ENCODE measurements at places on chromosomes 3 and 15.

- DNase-seq, result no peak
Observed at GRCh38 chr3:54826251-54826691, 101.6 kb downstream of the LRTM1 start.

GRCh38 chr3:44058868-44059203 is 182.8 kb upstream of the TOPAZ1 start:
- no peak for DNase-seq

DNA sequence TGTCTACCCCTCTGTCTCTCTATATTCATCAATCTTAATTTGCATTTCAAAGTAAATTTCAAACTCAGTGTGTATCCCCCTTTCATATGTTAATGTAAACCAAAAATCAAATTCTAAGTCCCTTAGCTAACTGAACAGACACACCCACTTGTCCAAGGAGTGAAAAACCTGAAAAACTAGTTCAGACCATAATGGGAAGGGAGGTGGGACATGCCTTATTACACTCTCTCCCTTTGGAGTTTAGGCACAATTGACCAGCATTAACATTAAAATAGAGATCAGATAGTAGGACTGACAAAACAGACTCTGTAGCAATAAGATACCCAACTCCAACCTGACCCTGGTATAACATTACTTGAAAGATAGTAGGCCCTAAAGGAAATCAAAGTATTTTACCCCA is 247.7 kb upstream of the GADL1 start:
- DNase-seq, result no peak

DNA sequence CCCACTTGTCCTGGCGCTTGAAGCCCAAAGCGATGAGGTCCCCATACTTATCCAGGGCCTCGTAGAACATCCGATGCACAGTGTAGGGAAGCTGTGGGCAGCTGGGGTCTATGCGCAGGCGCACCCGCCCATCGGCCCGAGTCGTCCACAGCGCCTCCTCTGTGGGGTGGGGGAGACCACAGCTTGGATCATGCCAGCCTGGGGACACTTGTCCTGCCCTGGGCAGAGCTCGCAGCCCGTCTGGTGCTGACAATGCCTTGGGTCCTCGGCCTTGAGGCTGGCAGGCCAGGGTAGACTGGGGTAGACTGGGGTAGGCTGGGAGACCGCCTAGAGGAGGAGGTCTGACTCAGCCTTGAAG is 39.8 kb downstream of the ACSBG1 start:
- DNase-seq, result no peak

- no peak for DNase-seq
Observed at GRCh38 chr3:87792534-87793336, 266.1 kb downstream of the CGGBP1 start.

DNA sequence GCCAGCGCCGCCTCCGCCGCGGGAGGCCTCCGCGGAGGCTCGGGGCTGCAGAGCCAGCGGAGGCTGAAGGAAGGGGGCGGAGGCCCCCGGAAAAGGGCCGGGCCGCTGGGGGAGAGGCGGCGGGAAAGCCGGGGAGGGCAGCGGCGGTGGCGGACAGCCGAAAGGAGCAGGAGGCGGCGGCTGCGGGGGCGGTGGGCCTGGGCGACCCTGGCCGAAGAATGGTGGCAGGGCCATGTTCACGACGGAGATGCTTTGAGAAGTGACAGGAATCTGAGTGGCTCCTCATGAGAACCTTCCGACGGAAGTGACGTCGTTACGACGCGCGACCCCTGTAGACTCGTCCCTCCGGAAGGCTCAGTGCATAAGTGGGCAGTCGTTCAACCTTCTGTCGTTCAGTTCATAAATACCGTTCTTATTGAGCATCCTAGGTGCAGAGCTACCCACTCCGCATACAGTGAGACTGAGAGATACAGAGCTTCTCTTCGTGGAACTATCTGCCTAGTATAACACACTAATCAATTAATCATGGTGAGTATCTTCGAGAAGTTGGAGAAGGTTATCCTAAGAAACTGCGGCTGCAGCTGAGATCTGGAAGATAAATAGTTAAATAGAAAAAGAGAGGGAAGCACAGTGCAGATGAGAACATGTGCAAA is at the start of gene PDCD7:
Gene PDCD7, minus strand, starts transcription at position 261 of the 653 bp plus-strand sequence. Its CDS starts 27 bp downstream, at position 234.
- DNase-seq, result peak; percentile 84

- no peak for DNase-seq
Observed at GRCh38 chr3:44561076-44561475, 6.1 kb downstream of the ZKSCAN7 start.

- no peak for DNase-seq
Observed at GRCh38 chr3:154936196-154936595, 143.9 kb upstream of the MME start.

DNA sequence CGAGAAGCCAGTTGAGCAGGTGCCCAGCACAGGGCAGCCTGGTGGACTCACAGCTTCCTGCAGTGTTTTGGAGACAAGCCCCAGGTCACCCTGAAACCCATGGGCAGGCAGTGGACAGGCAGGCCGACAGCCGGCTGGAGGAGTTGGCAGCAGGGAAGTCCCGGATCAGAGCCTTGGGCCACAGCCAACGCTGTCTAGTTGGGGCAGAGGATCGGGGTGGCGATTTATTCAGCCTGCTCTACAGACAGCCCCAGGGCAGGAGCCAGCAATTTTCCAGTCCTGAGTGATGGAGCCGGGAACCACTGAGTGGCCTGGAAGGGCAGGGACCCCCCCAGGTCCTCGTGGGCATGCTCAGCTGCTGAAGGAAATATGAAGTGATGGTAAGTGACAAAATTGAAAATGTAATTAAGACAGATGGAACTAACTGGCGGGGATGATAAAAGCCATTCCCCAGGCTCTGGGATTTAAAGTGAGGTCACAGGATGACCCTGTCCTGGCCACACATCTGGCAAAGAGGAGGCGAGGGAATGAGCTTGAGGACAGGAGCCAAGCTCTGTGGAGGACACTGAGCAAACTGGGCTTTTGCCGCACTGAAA is 34.4 kb upstream of the TBC1D21 start:
- no peak for DNase-seq

GRCh38 chr15:40335938-40336743 is 4.6 kb downstream of the CCDC9B start:
- no peak for DNase-seq

GRCh38 chr3:38757721-38758120 is 58.3 kb downstream of the SCN10A start:
- no peak for DNase-seq

GRCh38 chr3:49413338-49413734 is 1.1 kb downstream of the TCTA start:
- DNase-seq, result no peak

DNA sequence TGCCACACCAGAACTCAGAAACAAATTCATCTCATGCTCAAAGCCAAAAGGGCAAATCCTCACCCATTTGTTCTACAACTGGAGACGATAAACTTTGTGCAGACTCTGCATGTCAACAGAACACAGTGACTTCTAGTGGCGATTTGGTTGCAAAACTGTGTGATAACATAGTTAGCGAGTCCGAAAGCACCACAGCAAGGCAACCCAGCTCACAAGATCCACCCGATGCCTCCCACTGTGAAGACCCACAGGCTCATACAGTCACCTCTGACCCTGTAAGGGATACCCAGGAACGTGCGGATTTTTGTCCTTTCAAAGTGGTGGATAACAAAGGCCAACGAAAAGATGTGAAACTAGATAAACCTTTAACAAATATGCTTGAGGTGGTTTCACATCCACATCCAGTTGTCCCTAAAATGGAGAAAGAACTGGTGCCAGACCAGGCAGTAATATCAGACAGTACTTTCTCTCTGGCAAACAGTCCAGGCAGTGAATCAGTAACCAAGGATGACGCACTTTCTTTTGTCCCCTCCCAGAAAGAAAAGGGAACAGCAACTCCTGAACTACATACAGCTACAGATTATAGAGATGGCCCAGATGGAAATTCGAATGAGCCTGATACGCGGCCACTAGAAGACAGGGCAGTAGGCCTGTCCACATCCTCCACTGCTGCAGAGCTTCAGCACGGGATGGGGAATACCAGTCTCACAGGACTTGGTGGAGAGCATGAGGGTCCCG is 199.7 kb downstream of the AKAP13 start:
- DNase-seq, result peak; percentile 72

GRCh38 chr3:23706111-23706510 is 99.6 kb upstream of the UBE2E1 start:
- no peak for DNase-seq

- DNase-seq, result no peak
Observed at GRCh38 chr3:197408177-197408957, 110.0 kb upstream of the DLG1 start.

- no peak for DNase-seq
Observed at GRCh38 chr15:88179562-88179961, 77.0 kb downstream of the NTRK3 start.

- no peak for DNase-seq
Observed at GRCh38 chr15:33396475-33396874, 85.7 kb downstream of the RYR3 start.

DNA sequence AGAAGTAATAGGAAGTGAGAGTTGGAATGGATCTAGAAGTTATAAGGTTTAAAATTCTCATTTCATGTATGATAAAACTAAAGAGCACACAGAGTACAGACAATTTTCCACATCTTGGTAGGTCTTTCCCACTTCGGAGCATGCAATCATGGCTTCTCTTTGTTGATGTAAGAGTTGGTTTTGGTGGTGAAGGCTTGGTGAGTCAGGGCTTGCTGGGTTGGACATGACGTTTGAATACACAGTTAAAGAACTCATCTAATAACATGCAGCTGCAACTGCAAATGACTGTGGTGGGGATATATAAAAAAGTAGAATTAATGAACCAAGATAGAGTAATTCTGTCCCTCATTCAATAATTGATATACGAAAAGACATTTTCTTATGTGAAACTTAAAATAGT is 39.5 kb upstream of the GRM7 start:
- no peak for DNase-seq

GRCh38 chr15:75089456-75090387 is 66.3 kb downstream of the PPCDC start:
- DNase-seq, result no peak

DNA sequence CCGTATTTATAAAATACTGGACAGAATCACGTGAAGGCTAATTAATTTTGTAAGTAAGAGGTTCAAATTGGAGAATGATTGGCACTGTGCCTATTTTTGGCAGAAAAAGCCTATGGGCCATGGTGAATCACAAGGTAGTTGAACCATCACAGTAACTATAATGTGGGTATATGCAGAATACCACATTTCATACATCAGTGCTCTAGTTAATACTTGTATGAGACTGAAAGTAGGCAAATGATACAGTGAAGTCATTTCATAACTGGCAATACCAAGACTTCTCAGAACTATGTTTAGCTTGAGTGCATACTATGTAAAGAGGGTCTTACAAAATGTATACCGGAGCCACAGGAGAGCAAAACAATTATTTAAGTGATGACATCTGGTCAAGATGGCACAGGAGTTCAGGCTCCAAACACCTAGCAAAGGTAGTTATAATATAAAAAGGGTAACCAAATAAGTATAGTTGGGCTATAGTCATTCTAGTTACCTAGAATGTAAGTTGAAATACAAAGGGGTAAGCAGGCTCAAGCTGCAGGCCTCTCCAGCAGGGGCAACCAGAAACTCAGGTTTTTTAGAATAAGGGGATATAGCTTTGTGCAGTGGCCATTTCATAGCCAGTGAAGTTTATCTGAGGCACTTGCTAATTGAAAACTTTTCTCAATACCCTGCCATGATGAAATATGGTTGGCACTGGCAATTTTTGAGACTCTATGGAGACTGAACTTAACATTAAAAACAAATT is 19.1 kb downstream of the GPR160 start:
- DNase-seq, result peak; percentile 28

DNA sequence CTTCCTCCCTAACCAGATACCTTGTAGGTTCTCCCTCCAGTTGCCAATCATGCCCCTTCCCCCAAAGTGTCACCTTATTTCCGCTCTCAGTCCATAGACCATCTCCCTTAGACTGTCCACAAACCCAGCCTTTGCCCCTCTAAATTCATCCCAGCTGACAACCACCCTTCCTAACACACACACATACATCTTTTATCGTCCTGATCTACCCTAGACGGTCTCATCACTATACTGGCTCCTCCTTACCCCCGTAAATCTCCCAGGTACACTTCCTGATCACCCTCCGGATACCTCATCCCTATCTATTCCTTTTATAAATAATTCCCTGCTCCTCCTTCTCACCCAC is 828 bp downstream of the THOC7 start:
- no peak for DNase-seq

- no peak for DNase-seq
Observed at GRCh38 chr15:64521726-64522164, 61.4 kb downstream of the ZNF609 start.

- DNase-seq, result no peak
Observed at GRCh38 chr3:193942516-193943055, 193.4 kb upstream of the HES1 start.

- peak; percentile 22 for DNase-seq
Observed at GRCh38 chr3:111831840-111832239, 27.2 kb upstream of the PHLDB2 start.

GRCh38 chr3:34067536-34068051 is 269.2 kb downstream of the PDCD6IP start:
- no peak for DNase-seq

GRCh38 chr3:59899061-59899460 is 849.2 kb upstream of the CFAP20DC start:
- no peak for DNase-seq

GRCh38 chr3:166405465-166405864 is 568.2 kb upstream of the BCHE start:
- DNase-seq, result no peak

DNA sequence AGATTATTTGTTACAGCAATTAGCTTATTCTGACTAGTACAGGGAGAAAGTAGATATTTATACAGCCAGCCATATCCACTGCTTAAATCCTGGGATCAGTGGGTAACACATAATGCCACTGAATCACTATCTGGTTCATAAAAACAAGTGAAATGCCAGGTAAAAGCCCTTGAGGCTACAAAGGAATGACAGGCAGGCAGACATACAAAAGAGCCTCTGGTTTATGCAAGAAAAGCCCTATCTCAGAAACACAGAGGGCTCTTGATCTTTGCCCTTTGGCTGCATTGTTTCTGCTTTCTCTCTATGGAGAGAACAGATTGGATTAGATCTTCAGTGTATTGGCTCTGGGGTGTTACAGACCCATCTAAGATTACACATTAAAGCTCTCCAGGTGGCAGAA is 115.4 kb upstream of the GADL1 start:
- DNase-seq, result no peak

DNA sequence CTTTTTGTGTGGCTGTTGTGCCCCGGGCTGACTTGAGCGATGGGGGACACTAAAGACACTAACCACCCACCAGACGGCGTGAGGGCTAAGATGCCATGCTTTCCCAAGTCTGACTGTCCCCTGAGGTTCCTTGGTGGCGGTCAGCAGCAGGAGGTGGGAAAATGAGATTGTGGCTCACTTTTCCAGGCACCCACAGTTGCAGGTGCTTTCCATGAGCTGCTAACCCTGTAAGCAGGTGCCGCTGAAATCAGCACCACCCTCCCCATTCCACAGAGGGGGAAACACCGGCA is 17.7 kb downstream of the PRR23E start:
- DNase-seq, result no peak

DNA sequence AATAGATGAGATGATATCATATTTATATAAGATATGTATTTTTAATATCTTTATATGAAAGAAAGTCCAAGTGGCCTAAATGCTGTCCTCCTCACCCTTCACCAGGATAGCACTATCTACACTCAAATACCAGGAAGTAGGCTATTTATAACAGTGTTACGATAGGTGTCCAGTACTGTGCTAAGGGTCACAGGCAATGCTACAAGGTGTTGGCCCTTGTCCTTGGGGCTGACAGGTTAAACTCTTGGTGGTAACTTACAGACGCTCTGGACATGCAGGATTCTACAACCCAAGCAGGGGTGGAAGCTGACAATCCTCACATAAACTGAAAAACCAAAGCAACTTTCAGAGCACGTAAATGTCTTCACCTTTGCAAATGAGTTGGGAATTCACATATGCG is 22.3 kb downstream of the NCEH1 start:
- no peak for DNase-seq

GRCh38 chr3:34878488-34878887 is 760.8 kb upstream of the ARPP21 start:
- DNase-seq, result no peak
